ENCODE measurements at places on chromosomes 3 and 15.

- no peak for DNase-seq
Measured at GRCh38 chr3:3281024-3281423, 101.5 kb upstream of the CRBN start.

GRCh38 chr3:190188197-190188596, 67.5 kb upstream of the P3H2 start:
- DNase-seq, result no peak

DNA sequence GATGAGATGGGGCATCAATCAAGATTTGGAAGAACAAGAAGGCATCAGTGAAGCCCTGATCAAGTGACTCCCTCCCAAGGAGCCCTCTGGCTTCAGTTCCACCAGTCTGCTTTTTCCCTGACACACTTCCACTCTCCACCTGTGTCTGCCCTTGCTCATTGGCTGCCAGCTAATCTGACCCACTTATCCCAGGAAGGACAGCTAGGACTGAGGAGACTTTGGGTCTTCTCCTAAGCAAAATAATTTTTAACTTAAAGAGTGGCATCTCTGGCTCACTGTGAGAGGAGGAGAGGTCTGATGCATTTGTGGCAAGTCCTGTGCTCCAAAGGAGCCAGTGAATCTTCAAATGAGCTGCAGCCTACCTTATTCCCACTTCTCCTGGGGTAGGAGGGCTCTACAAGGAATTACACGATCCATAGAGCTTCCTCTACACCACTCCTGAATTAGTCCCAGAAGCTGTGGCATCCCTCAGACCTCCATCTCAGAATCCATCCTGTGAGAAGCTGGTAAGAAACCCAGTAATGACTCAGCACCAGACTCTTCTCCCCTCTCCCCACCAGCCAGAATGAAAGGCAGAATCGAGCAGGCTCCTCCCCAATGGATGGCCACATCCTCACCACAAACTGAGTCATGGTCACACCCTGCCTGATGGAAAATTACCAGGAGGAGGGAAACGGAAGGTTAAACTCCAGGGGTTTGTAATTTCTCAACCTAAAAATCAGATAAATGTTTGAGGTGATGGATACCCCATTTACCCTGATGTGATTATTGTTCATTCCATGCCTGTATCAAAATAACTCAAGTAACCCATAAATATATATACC, 6.3 kb upstream of the PKM start:
- peak; percentile 68 for DNase-seq

- no peak for DNase-seq
Measured at GRCh38 chr3:104437891-104438290, 928.8 kb upstream of the ALCAM start.
